ENCODE measurements at places on chromosomes 4 and X. TPM values are rescaled to one million over a fixed set of nuclear protein-coding genes. Genes with fewer than 3 reads are reported as not detected.

Gene FGFBP1
- not detected for total RNA-seq

Gene CXorf65
- total RNA-seq: not detected

Gene MYOZ2
- not detected for total RNA-seq

Gene CXCL8
- not detected for total RNA-seq

Gene FREM3
- not detected for total RNA-seq

Gene GNRHR
- not detected for total RNA-seq

Gene MORC4
- 2.0 TPM for total RNA-seq

Gene PNMA3
- 7.8 TPM for total RNA-seq

Gene MMRN1
- not detected for total RNA-seq

Gene TBC1D9
- total RNA-seq: 47.8 TPM

Gene DCLK2
- total RNA-seq: 36.8 TPM

Gene SLC10A3
- total RNA-seq: 6.1 TPM

Gene NOX1
- total RNA-seq: not detected

Gene STX18
- total RNA-seq: 26.3 TPM

Gene SOWAHB
- total RNA-seq: 0.17 TPM

Gene HTR2C
- total RNA-seq: not detected

Gene MTTP
- not detected for total RNA-seq

Gene PAGE5
- total RNA-seq: not detected

Gene LGI2
- 20.5 TPM for total RNA-seq

Gene APEX2
- 6.2 TPM for total RNA-seq

Gene WNK3
- total RNA-seq: 19.7 TPM

Gene P2RY8
- total RNA-seq: 2.3 TPM

Gene SPANXC
- not detected for total RNA-seq

Gene IGFBP7
- total RNA-seq: not detected

Gene FRMPD3
- total RNA-seq: 24.9 TPM

Gene NPNT
- not detected for total RNA-seq

Gene TCEAL2
- 6.3 TPM for total RNA-seq

Gene NDNF
- 1.3 TPM for total RNA-seq

Gene RPS6KA6
- 36.0 TPM for total RNA-seq

Gene GABRQ
- total RNA-seq: 2.6 TPM

Gene HPGDS
- total RNA-seq: not detected

Gene DSPP
- not detected for total RNA-seq

All from glutamatergic neuron (in vitro differentiated cells).